ENCODE measurements at places on chromosomes 7 and 10. TPM values are rescaled to one million over a fixed set of nuclear protein-coding genes. Genes with fewer than 3 reads are reported as not detected.

The GIMAP2 gene
- total RNA-seq, result 2.6 TPM

The WAPL gene
- total RNA-seq, result 64.8 TPM

The NCAPG2 gene
- 16.4 TPM for total RNA-seq

The HOXA1 gene
- 0.32 TPM for total RNA-seq

The KCP gene
- total RNA-seq, result not detected

The TMEM236 gene
- under 0.01 TPM for total RNA-seq

The CYP3A7 gene
- total RNA-seq, result not detected

The GGCT gene
- 18.1 TPM for total RNA-seq

The ZNF804B gene
- total RNA-seq, result under 0.01 TPM

The LIPM gene
- total RNA-seq, result not detected

The SPDYE9 gene
- not detected for total RNA-seq

- no peak for DNase-seq
Observed at GRCh38 chr7:9625953-9626352, 1192.5 kb downstream of the NXPH1 start.

DNA sequence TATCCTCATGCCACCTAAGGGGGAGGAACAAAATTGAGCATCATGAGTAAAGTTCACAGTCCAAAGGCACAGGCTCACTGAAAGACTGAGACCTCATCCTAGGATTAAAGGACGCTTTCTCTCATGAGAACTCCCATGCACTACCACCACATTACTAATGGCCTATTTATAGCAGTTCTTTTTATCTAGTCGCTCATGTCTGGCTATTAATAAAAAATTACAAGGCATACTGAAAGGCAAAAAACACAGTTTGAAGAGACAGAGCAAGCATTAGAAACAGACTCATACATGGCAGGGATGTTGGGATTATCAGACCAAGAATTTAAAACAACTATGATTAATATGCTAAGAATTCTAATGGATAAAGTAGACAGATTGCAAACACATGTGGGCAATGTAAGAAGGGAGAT, 46.0 kb upstream of the CDK13 start:
- DNase-seq, result peak; percentile 30

DNA sequence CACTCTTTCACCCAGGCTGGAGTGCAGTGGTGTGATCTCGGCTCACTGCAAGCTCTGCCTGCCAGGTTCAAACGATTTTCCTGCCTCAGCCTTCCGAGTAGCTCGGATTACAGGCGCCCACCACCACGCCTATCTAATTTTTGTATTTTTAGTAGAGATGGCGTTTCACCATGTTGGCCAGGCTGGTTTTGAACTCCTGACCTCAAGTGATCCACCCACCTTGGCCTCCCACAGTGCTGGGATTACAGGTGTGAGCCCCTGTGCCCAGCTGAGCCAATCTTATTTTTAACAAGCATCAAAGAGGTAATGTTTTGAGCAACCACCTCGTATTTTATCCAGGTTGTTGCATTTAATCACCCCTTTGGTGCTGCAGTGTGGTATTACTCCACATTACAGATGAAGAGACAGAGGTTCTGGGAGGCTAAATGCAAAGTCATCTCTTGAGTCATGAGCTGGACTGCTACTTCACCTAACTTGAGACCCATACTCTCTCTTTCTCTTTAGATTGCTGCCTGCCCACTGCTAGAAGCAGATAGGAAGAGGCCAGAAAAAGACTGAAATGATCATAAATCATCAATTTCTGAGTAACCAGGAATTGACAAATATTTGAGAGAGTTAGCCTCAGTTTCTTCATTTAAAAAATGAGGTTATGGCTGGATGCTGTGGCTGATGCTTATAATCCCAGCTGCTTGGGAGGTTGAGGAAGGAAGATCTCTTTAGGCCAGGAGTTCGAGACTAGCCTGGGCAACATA, 116.2 kb downstream of the CAMK1D start:
- no peak for DNase-seq

- DNase-seq, result peak; percentile 98
Observed at GRCh38 chr7:155166673-155167370, 96.7 kb downstream of the HTR5A start.

DNA sequence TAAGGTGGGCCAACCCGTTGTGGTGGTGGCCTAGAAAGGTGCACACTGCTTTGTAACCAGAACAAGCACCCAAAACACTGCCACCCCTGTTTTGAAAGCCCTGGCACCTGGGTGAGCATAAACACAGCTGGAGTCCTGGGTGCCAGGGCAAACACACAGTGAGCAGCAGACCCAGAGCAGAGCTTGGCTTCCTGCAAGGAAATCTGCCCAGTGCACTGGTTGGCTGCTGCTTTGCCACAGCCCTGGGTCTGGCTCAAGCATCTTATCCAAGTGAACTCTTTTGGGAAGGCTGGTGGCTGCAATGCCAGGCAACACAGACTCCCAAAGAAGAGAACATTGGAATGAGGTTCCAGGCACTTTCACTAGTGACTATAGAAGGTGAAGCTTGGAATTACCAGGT, 145.5 kb upstream of the PDE1C start:
- no peak for DNase-seq

DNA sequence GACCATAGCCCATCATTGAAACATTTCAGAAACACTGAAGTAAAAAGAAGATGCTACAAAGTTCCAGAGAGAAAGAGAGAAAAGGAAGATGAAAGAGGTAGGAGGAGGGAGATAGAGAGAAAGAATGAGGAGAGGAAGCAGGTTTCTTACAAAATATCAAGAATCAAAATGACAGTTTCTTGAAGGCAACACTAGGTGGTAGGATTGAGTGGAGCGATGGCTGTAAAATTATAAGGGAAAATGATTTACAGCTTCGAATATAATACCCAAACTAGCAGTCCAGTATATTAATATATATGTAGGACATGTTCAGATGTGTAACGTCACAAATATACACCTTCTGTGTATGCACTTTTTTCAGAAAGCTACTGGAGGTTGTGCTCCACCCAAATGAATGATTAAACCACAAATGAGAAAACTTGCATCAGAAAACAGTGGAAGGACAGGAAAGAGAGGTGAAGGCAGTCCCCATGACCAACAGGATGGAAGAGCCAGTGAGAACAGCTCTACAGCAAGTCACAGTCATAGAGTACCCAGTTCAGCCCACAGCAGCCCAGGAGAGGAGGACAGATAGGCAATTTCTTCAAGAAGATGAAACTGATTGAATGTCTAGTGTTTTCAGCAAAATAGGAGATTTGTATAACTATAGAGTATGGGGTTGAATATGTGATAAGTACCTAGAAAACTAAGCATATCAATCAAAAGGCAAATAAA, 151.5 kb upstream of the TARP start:
- no peak for DNase-seq

GRCh38 chr10:36344240-36345174, 702.4 kb upstream of the FZD8 start:
- DNase-seq, result no peak

DNA sequence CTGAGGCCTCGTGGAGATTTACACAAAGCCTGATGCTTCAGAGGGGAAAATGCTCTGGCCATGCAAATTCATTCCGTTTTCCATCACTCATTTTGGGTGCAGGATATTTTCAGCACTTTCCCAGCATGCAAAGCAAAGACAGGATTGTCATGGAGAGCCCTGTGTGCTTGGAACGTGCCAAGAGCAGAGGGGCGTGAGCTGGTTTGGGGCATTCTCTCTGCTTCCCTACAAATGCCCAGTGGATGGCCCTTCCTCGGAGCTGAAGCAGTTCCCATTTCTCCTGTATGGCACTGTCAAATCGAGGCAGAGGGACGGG, 164.1 kb downstream of the PRKAG2 start:
- DNase-seq, result no peak

DNA sequence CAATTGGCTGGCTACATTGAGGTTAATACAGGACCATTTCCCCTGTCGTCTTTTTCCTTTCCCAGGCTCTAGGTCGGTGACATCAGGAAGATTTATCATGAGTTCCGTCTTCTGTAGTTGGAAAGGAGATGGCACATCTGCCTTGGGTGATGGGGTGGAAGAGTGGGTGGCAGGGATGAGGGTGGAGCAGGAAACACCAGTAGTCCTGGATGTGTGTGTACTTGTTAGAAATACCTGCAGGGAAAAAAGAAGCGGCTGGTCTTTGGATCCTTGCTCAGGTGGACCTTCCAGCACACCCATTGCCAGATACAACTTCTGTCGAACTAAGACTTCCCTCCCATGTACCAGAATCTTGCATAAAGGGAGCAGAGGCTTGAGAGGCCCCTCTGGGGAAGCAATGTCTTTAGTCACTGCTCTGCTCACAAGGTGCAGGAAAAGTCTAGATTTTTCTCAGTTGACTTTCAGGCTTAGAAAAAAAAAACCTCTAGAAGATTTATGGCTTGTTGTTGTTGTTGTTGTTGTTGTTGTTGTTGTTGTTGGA, 516.8 kb upstream of the GALNT17 start:
- no peak for DNase-seq

- peak; percentile 49 for DNase-seq
Observed at GRCh38 chr10:80530251-80530650, 7.5 kb upstream of the SH2D4B start.

DNA sequence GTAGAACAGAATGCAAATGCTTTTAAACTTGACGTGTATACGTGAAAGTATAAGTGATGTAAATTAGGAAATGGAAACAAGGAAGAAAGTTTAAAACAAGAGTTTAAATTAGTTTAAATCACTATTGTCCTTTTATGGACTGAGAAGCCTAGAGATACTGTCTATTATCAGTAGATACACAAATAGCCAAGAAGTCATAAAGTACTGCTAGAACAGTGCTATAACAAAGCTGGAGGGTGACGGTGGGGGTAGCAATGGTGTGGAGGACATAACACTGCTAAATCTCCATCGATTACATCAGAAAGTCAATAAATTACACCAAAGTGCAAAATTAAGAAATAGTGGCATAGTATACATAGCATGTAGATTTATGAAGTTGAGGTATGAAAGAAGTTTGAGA, 50.1 kb upstream of the CAV2 start:
- DNase-seq, result no peak

GRCh38 chr7:35691827-35692307, 3.1 kb downstream of the HERPUD2 start:
- DNase-seq, result peak; percentile 55

DNA sequence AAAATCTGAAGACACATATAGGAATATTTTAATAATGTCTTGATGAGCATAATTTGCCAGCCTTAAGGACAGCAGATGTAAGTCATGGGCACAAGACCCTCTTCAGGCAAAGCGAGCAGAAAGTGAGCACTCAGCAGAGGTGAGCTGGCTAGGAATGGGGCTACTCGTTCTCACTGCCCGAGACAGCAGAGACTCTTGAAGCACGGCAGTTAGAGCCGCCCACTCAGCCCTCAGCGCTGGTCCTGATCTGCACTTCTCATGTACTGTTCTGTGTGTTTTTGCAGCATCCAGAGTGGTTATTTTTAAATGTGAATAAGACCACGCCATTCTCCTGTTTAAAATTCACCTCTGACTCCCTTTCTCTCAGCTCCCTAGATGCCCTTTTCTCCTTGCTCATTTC, 65.3 kb downstream of the GFRA1 start:
- DNase-seq, result no peak

DNA sequence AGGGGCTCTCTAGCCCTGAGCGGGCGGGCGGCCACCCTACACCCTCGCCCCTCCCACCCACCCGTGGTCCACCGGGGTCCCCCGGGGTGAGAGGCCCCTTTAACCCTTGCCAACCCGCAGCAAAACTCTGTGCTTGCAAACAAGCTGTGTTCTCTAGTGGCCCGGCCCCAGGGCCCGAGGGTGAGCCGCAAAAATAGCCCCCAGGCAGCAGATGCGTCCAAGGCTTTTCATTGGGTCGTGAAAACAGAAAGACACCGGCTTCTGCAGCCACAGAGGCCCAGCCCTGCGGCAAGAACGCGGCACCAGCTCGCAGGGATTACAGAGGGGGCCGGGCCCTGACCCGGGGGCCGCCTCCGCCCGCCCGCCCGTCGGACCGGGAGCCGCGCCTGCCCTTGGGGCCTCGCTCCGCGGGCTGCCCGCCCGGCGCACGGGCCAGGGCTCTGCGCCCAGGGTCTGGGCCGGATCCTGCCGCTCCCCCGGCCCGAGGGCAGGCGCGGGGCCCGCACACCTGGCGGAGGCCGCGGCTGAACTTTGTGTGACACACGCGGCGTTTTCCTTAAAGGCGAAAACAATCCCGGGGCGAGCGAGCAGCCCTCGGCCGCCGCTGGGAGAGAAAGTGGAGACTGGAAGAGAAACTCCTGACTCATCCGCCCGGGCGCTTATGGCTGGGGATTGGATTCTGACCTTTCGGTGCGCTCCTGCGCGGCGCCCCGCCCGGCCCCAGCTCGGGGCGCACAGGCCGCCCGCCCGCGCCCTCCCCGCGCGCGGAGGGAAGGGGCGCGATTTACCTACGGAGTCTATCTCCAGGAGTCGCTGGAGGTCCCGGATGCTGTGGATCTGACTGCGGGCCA, 2.8 kb downstream of the PDGFA start:
- peak; percentile 85 for DNase-seq

DNA sequence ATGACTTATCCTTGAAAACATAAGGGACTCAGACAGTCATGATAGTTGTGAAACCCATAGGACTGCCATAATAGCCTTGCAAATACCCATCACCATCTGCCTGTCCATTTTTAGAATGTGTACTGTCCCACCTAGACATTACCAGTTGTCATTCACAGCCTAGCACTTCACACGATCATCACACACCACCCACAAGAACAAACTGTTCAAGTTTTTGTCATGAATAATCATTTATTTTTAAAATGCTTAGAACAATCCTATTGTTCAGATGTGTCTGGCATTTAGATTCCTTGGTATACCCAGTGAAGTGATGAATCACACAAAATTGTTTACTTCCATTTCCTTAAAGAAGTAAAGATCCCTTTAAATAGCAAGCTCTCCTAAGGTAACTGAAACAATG, 46.6 kb downstream of the CCDC3 start:
- no peak for DNase-seq

DNA sequence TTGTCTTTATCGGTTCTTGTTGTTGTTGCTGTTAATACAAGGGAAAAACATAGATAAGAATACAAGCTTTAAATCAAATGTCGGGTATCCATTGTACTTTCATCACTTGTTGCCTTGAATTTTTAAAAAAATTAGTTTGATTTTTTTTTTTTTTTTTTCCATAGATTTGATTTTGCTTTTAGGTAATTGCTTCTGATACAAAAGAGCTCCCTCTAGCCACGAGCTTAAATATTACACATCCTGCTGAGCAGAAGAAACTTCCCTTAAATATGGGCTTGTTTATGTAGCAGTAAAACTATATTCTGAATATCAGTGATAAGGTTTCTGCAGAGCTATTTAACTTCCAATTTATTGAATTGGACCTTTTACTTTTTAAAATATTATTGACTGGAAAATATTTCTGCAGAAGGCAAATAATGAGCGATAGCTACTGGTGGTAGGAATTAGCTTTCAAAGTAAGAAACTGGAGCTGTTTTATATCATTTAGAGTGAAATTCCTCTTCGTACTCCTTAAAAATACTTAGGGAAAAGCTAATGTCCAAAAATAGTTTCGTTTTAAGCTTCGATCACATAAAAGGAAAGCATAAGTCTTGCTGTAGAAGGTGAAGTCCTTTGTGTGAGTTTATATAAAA, 216.9 kb downstream of the POLR1F start:
- DNase-seq, result peak; percentile 69

- peak; percentile 73 for DNase-seq
Observed at GRCh38 chr7:19121977-19122588, 4.6 kb upstream of the TWIST1 start.

GRCh38 chr7:13948019-13948801, 41.3 kb downstream of the ETV1 start:
- DNase-seq, result no peak

- DNase-seq, result no peak
Observed at GRCh38 chr7:135231686-135232085, 2.0 kb upstream of the STRA8 start.

- DNase-seq, result peak; percentile 53
Observed at GRCh38 chr10:3213758-3214515, 41.4 kb upstream of the PITRM1 start.

Measured in fibroblast of villous mesenchyme (primary cell).